ENCODE measurements at places on chromosomes 1 and 21. TPM values are rescaled to one million over a fixed set of nuclear protein-coding genes. Genes with fewer than 3 reads are reported as not detected.

FTCD gene
- polyA plus RNA-seq, result 0.27 TPM

GRCh38 chr1:216925962-216926625, 202.9 kb upstream of the ESRRG start:
- no peak for DNase-seq

DNA sequence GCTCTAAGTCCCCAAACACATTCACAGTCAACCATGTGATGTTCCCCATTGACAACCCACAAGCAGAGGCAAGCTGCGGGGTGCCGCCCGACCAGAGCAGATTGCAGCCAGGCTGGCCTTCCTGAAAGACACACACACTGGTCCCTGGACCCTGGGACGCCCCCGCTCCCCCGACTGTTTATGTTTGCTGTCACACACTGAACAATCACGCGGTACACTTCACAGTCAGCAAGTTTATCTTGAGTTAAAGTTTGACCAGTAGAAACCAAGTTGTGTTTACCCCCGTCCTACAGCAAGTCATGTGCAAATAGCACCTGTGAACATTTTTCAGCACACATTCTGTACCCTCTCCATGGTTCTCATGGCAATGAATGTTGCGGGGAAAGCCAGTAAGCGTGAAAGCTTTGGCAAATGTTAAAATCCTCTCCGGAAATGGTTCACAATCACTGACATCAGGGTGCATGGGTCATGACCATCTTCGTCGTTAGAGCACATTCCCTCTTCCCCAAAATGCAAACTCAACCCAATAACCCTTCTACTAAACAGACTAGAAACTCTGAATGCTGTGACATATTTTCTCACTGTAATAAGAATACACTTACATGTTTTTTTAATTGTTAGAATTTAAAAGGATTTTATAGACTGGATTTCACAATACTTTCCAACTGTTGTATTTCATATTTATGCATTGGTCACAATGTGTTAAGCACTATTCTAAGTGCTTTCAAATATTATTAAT, 33.3 kb upstream of the IRF2BP2 start:
- no peak for DNase-seq

DNA sequence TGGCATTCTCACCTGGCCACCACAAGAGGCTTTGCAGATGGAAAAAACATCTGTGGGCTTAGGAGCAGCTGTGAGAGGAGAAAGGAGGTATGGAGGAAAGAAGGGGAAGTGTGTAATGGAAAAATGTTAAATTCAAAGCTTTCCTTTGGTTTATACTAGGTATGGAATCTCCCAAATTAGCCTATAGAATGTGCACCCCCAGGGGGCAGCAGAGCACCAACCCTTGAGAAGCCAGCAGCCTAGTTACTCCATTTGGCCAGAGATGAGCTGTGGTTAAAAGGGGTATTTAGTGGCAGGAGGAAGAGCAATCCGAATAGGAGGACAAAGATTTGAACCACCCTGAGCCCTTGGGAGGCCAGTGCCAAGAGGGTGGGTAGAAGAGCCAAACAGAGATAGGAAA, 97.5 kb upstream of the CTTNBP2NL start:
- DNase-seq, result peak; percentile 23

EFNA3 gene
- 0.30 TPM for polyA plus RNA-seq

GRCh38 chr1:220979371-220979770, 100.1 kb downstream of the HLX start:
- no peak for DNase-seq
